Amniotic stem cell (primary cell): ENCODE measurements at places on chromosomes 4 and X.
A peak's percentile ranks its signal among the peaks of the same experiment; 100 is the strongest.

DNA sequence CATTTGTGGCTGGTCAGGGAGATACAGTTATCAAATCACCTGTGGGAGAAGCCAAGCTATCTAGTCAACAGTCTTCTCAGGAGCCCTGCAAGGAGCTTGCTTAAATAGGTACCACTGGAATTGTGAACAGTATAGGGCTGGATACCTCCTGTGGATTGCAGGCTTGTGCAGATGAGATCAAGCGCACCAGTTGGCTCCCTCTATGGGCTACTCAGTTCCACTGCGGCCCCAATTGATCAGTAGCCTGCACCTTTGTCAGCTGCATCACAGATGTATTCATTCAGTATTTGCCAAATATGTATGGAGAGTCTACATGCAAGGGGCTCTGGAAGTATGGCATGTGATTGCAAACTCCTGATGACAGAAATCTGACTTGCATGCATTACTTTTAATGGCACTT lies 28.6 kb downstream of the TEX13A start:
- DNase-seq = peak; percentile 21

- DNase-seq = no peak
Measured at GRCh38 chr4:114864060-114864459, 249.4 kb downstream of the NDST4 start.

GRCh38 chrX:143615851-143616250 lies 20.1 kb downstream of the SLITRK4 start:
- no peak for DNase-seq

- DNase-seq = no peak
Measured at GRCh38 chr4:183571350-183571941, 66.6 kb downstream of the ING2 start.

- peak; percentile 58 for DNase-seq
Measured at GRCh38 chr4:102439236-102439614, 61.9 kb upstream of the NFKB1 start.
